Frontal cortex (tissue), 4 donors: ENCODE measurements at places on chromosomes 3 and 15. TPM values are rescaled to one million over a fixed set of nuclear protein-coding genes. Genes with fewer than 3 reads are reported as not detected.

IL12A gene
- total RNA-seq: 2.0 TPM

GOLGA6B gene
- total RNA-seq: not detected

PLA2G4D gene
- under 0.01 TPM for total RNA-seq

ITPKA gene
- 1.6 TPM for total RNA-seq

MORC1 gene
- under 0.01 TPM for total RNA-seq

TCAIM gene
- 52.2 TPM for total RNA-seq

AGTR1 gene
- 0.41 TPM for total RNA-seq

KAT2B gene
- total RNA-seq: 10.2 TPM

SCN11A gene
- total RNA-seq: under 0.01 TPM

PRSS50 gene
- not detected for total RNA-seq
